EL (cell line): ENCODE measurements at places on chromosomes 2 and 18.
A peak's percentile ranks its signal among the peaks of the same experiment; 100 is the strongest.

GRCh38 chr2:83112858-83113257 is 1346.2 kb downstream of the SUCLG1 start:
- DNase-seq = no peak

DNA sequence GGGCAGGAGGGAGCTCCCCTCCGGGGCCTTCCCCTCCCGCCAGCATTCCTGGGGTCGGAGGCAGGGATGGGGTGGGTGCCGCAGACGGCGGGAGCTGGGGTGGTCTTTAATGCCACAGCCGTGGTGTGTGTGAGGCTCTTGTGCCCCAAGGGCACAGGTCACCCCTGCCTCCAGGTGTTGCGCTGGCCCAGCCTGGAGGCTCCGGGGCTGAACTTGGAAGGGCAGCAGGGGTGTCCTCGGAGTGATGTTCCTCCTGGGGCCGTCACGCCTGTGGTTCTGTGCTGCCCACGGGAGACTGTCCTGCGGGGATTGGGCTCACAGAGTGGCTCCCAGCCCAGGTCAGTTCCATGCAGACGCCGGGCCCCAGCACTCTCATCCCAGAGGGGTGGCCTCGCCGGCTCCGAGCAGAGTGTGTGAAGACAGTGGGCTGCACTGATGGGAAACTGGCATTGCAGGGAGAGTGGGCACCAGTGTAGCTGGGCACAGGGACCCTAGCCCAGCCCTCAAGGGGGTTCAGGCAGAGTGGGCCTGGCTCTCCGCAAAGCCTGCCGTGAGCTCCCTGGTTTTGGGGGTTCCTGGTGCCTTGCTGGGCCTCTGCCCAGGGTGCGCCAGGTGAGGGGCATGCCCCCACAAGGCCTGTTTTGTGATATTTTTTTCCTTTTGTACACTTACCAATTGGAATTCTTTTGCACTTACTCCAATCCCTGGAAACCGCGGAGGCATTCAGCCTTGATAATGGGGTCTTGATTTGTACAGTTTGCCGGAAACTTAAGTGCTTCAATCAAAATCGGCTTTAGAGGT is 56.7 kb downstream of the NFATC1 start:
- no peak for DNase-seq

DNA sequence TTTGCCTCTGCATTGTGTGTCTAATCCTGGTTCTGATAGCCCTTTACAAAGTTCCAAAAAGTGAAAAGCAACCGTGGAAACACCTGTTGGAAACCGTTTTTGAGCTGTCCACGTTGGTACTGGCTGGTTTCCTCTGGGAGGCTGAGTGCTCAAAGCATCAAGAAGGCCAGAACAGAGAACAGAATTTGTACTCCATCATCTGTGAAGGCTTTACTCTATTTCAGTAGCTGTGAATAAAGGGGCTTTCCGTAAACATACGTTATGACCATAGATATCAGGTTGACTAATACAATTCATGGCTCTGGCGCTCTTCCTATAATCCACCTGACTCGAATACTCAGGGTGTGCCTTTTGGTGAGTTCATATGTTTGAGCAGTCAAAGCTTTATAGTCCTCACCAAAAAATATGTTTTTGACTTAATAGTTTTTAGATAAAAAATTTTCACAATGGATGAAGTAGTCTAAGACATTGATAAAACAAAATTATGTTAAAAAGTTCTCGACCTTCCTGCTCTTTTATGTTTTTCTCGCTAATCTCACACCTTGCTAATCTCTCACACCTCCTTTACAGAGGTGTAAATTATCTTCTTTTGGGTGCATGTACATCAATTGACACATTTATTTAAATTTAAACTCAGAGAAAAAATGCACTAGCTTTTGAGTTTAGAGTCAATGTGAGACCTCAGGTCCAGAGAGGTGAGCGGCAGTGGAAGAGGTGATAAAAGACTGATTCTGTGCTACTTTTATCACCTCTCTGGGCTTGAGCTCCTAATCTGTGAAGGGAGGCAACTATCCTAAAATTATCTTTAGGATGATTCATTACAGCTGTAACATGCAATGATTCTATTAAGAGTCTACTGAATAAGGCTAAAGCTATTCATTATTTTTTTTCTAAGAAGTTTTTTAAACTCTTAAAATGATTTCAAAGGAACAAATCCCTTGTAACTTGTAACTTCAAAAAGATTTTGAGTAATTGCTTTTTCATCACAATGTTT is 65.3 kb downstream of the CXCR4 start:
- no peak for DNase-seq

DNA sequence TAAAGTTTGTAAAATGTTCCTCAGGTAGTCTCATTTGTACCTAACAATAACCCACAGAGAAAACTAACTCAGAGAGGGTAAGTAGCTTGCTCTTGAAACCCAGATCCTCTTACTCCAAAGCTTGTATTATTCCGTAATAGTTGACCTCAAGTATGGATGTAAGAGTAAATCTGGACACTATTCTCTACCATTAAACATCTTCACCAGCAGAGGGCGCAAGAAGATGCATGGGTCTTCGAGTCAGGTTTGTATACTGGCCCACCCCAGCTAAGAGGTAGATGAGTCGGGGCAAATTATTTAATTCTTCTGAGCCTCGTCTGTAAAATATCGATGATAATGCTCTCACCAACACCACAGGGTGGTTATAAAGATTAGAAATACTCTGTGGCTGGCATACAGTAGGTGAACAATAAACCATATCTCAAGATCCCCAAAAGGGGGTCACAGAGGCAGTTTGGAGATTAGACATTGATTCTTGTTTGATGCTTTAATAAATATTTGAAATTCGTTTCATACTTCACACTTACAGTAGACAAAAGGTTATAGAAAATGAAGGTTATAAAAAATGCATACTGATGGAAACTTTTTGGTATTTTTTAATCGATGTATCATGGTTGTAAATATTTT is 3.5 kb upstream of the CABLES1 start:
- DNase-seq = peak; percentile 78

GRCh38 chr2:73985308-73986084 is 786 bp downstream of the TET3 start:
- DNase-seq = peak; percentile 29

DNA sequence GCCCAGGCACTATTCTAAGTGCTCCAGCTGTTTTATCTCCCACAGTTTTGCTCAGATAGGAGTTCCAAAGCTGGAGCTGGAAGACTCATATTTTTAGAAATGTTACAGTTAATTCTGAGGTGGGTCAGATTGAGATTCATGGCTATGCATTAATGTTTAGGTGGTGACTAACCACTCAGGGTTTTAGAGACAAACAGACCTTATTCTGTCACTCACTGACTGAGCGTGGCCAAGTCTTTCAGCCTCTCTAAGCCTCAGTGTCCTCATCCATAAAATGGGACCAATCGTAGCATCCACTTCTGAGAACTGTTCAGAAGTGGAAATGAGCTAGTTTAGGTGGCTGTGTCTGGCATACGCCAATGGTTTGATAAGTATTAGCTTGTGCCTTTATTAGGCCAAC is 4.3 kb upstream of the CASP8 start:
- no peak for DNase-seq

DNA sequence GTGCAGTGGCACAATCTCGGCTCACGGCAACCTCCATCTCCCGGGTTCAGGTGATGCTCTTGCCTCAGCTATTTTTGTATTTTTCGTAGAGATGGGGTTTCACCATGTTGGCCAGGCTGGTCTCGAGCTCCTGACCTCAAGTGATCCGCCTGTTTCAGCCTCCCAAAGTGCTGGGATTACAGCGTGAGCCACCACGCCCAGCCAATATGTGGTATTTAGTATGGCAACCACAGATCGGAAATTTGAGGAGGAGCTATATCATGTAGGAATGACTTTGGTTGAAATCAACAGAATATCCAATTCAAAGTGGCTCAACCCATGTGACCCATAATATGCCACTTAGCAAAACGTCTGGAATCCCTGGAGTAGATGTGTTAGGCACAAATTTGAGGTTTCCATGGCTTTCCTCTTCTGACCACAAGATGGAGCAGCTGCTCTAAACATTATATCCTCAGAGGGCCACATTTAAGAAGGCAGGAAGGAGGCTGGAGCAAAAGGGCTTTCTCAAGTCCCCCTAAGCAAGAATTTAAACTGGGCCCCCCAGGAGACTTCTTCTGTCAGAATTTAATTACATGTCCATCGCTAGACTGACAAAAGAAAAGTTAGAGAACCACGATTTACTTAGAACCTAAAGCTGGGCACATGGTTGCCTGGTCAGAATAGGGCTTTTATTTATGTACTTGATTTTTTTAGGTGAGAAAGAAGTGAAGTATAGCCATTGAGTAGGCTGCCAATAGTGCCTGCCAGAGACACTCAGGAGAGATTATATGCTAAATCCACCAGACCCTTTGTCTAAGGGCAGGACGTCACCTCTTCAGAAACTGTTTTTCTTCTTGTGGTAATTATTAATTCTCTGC is 49.6 kb upstream of the ITSN2 start:
- peak; percentile 65 for DNase-seq

GRCh38 chr18:37420315-37420880 is 145.2 kb downstream of the CELF4 start:
- no peak for DNase-seq

DNA sequence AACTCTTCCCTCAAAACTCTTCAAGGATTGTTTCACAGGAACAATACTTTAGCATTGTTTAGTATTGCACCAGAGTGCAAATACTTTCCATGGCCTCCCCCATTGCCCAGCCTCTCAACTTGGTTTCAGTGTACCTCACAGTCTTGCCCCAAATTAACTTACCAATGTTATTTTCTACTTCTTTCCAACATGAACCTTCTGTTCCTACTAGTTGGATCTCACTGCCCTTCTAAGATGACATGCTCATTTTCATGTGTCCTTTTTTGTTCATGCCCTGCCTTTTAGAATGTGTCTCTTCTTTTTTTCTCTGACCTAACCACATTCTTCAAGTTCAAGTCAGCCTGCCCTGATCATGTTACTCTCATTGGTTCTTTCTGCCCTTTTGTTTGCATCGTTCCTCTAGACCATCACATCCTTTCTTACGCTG is 4.1 kb downstream of the SPATS2L start:
- DNase-seq = peak; percentile 75

DNA sequence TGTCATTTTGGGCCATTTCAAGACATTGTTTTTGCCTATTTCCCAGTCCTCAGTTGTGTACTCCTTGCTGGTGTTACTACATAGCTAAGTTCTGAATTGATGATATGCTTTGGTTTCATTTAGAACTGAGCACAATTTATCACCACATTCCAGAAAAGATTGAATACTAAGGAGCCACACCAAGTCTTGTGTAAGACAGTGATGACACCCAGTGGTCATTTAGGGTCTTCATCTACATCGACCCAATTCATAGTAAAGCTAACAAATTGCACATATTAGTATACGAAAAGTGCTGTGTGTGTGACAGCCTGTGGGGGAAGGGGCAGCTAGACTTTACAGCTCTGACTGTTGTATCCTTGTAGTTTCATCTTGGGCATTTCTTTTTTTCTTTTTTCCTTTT is 10.9 kb upstream of the DLX2 start:
- DNase-seq = peak; percentile 65

GRCh38 chr18:35811896-35812295 is 160.6 kb upstream of the RMP24 start:
- DNase-seq = no peak

- no peak for DNase-seq
Measured at GRCh38 chr2:105747991-105748390, 3.3 kb downstream of the NCK2 start.

GRCh38 chr2:238596571-238597551 is 170.1 kb downstream of the ASB1 start:
- DNase-seq = peak; percentile 94

DNA sequence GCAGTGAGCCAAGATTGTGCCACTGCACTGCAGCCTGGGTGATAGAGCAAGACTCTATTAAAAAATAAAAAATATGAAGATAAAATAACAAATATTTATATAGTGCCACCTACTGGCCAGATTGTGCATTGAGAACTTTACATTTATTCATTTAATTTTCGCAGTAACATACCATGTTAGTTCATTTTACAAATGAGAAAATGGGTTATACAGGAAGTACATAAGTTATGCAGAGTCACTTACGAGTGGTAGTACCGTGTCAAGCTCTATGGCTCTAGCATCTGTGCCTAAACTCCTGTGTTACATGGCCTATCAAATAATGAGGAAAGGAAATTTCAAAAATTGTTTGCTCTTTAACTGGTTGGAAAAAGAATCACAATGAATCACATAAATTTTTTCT is 27.9 kb downstream of the RIF1 start:
- DNase-seq = peak; percentile 25

DNA sequence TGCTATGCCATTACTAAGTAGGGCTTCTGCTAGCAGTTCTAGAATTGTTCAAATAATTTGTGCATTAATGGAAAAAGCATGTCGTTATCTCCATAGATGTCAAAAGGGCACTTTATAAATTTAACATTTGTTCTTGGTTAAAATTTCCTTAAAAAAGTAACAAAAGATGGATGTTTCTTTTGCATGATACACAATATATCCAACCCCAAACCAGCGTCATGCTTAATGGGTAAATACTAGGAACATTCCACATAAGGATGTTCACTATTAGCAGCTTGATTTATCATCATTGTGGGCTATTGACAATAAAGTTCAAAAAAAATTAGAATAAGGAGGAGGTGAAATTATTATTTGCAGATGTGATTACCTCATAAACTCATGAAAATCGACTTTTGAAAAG is 79.7 kb downstream of the GREB1L start:
- DNase-seq = no peak

- DNase-seq = no peak
Measured at GRCh38 chr2:105793196-105793975, 48.7 kb downstream of the NCK2 start.
